RPMI7951 (cell line): ENCODE measurements at places on chromosomes 11 and 22. TPM values are rescaled to one million over a fixed set of nuclear protein-coding genes. Genes with fewer than 3 reads are reported as not detected.
A peak's percentile ranks its signal among the peaks of the same experiment; 100 is the strongest.

IGF2 gene
- total RNA-seq = not detected in 2 replicates

- DNase-seq = no peak
Measured at GRCh38 chr22:48740731-48741405, 1086.8 kb downstream of the BRD1 start.

- DNase-seq = no peak
Measured at GRCh38 chr22:24423519-24424000, 3.8 kb upstream of the ADORA2A start.

- no peak for DNase-seq
Measured at GRCh38 chr11:67271541-67272284, 5.4 kb downstream of the GRK2 start.

DNA sequence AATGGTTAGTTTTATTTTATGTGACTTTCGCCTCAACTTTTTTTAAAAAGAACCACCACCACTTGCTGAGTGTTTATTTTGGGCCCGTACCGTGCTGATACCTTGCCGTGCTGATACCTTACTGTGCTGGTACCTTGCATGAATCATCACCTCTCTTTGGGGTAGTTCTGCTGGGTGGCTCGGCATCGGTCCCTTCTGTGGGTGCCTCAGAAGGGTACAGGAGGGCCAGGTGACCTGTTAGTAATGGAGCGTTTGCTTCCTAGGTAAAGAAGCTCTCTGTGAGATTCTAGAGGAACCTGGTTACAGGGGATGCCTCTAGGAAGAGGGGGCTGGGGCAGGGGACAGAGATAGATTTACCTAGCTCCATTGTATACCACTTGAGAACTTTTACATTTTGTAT, 17.1 kb downstream of the TOM1 start:
- DNase-seq = no peak

GRCh38 chr11:76161261-76161961, 44.9 kb downstream of the WNT11 start:
- DNase-seq = no peak

- no peak for DNase-seq
Measured at GRCh38 chr11:110797453-110797852, 85.2 kb upstream of the ARHGAP20 start.

DNA sequence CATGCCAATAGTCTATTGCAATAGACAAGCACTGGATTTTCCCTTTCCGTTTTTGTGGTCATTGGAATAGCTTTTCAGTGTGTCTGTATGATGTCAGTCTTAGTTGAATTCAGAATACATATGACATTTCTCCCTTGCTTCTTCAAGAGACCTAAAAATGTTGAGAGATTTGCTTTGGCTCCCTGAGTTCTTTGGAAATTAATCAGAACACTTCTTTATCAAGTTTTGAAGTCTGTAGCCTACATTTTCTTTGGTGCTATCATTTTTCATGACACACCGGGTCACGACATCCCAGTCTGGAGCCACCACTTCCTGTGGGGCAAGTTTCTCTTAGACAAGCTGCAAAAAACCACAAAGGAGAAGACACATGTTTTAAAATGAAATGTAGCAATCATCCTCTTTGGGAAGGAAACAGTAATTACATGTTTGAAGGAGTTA, 847.1 kb downstream of the OPCML start:
- DNase-seq = peak; percentile 83
